ENCODE measurements at places on chromosomes 7 and 10. TPM values are rescaled to one million over a fixed set of nuclear protein-coding genes. Genes with fewer than 3 reads are reported as not detected.

The PNLIPRP3 gene
- 0.13 TPM for total RNA-seq

The MRC1 gene
- total RNA-seq = 0.03 TPM

The NPSR1 gene
- total RNA-seq = not detected

The SPDYE2B gene
- not detected for total RNA-seq

GRCh38 chr10:63520500-63521415, at the start of gene REEP3:
Gene REEP3 (plus strand): TSS chr10:63521401. CDS start chr10:63521546, 145 bp downstream.
- DNase-seq = peak; percentile 71

GRCh38 chr10:29635711-29636144, 957 bp upstream of the SVIL start:
- no peak for DNase-seq

DNA sequence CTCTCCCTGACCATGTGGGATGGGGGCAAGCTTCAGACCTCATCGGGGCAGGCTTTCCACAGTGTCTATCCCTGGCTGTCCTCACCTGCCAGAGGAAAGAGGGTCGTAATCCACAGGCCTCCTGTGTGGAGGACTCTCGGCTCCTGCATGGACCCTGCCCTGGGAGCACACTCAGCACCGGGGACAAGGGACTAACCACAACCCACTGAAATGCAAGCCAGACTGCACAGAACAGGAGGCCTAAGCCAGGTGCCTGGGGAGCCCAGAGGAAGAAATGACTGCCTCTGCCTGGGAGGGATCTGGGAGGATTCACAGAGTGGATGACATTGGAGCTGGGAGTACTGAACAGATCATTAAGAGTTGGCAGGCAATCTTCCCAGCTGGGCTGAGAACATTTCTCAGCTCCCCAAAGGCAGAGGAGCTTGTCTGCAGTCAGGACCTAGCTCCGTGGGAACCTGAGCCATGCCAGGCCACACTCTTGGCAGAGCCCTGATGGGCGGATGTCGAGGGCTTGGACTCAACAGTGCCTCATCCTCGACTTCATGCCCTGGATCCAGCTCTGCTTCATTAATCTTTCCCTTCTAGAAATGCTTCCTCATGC, 213.4 kb downstream of the USP6NL start:
- DNase-seq = peak; percentile 45

DNA sequence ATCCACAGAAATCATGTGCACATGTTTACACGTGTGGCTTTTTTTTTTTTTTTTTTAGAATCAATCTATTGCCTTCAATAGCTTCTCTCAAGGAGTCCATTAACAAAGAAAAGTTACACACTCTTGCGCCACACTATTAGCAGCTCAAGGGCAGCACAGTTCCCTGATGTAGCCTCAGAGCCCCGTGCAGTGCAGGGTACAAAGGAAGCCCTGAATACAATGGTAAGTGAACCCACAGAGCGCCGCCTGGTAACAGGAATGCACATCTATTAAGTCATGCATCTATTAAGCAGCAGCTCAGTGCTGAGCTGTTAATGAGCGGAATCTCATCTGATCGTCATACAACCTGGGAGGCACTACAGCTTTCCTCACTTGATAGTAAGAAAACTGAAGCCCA, 113.7 kb upstream of the PDLIM1 start:
- DNase-seq = no peak
